Activated naive CD4-positive, alpha-beta T cell (primary cell): ENCODE measurements at places on chromosomes 4 and X.

DNA sequence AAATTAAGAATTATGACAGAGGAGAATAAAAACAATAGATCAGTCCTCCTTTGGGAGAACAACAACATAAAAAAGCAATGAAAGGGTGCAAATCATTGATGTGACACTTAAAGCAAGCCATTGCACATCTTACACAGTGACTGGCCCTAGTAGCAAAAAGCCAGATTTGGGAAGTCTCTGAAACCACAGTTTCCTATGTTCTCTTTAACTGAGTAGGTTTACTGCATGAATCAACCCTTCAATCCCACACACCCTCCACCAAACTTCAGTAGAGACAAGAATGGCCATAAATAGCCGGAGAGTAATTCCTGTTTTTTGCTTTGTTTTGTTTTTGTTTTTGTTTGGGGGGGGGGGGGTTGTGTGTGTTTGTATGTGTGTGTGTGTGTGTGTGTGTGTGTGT is 180.8 kb downstream of the VEGFC start:
- no peak for DNase-seq

GRCh38 chrX:3440981-3441380 is 94.5 kb upstream of the MXRA5 start:
- DNase-seq = no peak

DNA sequence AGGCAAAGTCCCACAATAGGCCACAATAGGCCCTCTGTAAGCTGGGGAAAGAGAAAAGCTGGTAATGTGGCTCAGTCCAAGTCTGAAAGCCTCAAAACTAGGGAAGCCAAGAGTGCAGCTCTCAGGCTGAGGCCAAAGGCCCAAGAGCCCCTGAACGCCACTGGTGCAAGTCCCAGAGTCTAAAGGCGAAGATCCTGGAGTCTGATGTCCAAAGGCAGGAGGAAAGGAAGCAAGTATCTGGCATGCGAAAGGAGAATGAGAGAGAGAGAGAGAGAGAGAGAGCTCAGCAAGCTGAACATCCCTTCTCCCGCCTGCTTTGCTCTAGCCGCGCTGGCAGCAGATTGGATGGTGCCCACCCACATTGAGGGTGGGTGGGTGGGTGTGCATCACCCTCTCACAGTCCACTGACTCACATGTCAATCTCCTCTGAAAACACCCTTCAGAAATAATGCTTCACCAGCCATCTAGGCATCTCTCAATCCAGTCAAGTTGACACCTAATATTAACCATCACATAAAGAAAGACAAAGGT is 30.9 kb upstream of the ELF2 start:
- no peak for DNase-seq

DNA sequence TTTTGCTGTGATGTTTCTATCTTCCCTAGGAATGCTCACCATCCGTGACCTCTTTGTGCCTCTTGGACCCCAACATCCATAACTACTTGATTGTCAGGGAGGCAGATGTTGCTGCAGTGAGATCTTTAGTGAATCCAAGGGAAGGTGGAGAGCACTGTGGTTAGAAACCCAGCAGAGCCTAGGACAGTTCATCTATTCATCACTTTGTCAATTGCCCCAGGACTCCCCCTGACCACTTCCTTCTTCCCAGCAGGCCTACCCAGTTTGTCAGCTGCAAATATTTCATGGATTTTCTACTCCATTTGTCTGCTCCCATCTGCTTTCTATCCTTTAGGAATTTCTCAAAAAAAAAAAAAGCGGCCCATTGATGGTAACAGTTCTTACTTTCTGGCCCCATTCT is 942.8 kb downstream of the PCDH7 start:
- DNase-seq = no peak

GRCh38 chr4:31458813-31459212 is 738.6 kb downstream of the PCDH7 start:
- no peak for DNase-seq

GRCh38 chrX:149807747-149808458 is 26.2 kb downstream of the MAGEA9 start:
- no peak for DNase-seq

- no peak for DNase-seq
Measured at GRCh38 chr4:10963241-10963640, 278.7 kb upstream of the CLNK start.

- DNase-seq = no peak
Measured at GRCh38 chrX:19912-20571, 261.1 kb upstream of the PLCXD1 start.

- no peak for DNase-seq
Measured at GRCh38 chr4:148173397-148174017, 268.7 kb downstream of the NR3C2 start.

DNA sequence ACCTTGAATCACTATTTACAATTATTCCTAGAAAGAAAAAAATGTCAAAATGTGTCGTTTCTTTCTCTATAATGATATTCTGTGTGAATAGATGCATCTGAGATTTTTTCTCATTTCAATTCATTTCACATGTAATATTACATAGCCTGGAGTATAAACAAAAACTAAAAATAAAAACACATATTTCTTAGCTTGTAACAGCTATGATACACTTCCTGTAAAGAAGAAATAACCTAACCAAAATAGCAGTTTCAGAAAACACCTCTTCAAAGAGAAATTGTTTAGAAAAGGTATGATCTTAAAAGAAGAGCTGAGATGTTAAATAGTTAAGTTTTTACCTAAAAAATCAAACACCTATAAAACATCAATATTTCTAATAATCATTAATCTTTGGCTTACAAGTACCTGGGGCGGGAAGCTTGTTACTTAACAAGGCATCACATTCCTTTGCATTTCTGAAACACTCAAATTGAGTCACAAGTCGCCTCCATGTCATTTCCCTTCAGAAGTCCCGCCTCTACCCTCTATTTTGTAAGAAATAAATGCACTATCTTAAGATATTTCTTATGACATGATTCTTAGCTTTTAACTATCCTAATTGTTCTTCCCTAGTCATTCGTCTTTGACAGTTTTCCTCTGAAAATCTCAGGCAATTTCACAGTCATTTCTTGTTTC is 76.5 kb downstream of the PCDH18 start:
- no peak for DNase-seq

- no peak for DNase-seq
Measured at GRCh38 chrX:13742397-13743176, 8.0 kb downstream of the OFD1 start.

DNA sequence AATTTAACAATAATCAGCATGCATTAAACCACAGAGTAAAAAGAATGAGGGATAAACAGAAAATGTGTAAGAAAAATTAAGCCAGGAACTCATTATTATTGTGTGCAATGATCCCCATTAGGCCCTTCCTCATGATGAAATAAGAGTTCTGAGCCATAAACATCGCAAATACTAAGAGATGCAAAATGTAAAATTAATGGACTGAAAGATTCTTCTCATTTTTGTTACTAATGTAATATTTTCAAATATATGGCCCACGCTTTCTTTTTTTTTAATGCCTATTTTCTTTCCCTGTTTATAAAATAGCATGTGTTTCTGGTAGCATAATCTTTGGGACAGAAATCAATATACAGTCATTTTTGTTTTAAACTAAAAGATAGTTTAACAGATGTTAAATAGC is 281.0 kb downstream of the PDGFC start:
- no peak for DNase-seq

DNA sequence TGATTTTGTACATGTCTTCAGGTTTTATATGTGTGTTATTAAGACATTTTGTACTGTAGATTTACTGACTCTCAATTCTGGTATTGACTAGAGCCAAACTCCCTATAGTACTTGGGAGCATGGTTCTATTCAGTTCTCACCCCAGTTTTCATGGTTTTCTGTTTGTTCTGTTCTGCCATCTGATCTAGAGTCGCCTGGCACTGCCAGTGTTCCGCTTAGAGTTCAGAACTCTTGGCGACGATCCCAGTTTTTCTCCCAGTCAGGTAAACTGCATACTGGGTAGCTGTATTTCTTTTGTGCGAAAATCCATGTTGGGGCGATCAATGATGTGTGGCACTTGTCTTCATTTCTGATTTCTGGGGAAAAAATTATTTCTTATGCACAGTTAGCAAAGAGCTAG is 78.0 kb downstream of the PHOX2B start:
- no peak for DNase-seq

- DNase-seq = no peak
Measured at GRCh38 chr4:108813261-108813660, 50.4 kb upstream of the ETNPPL start.

DNA sequence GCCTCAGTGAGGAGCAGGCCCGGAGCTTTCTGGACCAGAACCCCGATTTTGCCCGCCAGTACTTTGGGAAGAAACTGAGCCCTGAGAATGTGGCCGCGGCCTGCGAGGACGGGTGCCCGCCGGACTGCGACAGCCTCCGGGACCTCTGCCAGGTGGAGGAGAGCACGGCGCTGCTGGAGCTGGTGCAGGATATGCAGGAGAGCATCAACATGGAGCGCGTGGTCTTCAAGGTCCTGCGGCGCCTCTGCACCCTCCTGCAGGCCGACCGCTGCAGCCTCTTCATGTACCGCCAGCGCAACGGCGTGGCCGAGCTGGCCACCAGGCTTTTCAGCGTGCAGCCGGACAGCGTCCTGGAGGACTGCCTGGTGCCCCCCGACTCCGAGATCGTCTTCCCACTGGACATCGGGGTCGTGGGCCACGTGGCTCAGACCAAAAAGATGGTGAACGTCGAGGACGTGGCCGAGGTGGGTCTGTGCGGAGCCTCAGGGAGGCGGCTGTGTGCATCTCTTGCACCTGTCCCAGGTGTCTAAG is 323 bp downstream of the PDE6B start:
- DNase-seq = no peak
